ENCODE measurements at places on chromosomes 2 and 18.

- no peak for DNase-seq
These were observed 756 bp upstream of the SLC35F5 start for GRCh38 chr2:113757138-113757657.

DNA sequence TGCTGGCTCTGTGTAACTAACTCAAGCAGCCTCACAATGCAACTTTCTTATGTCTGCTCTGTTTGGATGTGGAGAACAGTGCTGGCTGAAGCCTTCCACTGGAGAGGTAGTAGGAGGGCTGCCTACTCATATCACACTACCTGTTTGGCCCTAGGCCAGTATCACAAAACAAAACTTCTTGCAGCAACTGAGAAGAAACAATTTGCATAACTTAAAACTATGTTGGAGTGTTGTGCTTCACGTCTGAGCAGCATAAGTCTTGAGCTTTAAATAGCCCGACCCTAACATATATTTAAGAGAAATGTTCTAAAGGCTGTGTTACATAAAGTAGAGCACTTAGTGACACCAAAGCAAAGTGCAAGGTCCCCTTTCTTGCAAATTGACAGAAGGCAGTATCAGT is 204.9 kb upstream of the ACVR2A start:
- peak; percentile 16 for DNase-seq

DNA sequence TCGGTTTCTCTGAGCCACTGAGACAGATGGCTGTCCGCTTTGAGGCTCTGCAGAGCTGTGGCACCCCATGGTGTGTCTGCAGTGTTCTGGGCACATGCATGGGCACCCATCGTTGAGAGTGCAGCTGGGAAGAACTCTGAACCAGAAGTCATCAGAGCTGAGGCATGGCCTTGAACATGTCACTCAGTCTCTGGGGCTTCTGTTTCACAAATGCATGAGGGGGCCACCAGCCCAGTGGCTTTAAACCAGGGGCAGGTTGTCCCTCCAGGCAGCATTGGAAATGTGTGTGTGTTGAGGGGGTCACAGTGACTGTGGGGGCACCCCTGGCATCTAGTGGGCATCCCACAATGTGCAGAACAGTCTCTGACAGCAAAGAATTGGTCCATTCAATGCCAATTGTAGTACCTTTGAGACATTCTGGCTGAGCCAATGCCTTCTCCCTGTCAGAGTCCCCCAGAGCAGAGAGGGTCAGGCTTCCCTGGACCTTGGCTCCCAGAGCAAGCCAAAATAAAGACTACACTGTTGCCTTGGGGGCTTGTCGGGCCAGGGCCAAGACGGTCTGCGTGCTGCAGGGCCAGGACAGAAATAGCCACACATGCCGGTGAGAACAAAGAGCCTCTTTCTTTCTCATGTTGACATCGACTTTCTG is 9.3 kb upstream of the PSMD1 start:
- no peak for DNase-seq

DNA sequence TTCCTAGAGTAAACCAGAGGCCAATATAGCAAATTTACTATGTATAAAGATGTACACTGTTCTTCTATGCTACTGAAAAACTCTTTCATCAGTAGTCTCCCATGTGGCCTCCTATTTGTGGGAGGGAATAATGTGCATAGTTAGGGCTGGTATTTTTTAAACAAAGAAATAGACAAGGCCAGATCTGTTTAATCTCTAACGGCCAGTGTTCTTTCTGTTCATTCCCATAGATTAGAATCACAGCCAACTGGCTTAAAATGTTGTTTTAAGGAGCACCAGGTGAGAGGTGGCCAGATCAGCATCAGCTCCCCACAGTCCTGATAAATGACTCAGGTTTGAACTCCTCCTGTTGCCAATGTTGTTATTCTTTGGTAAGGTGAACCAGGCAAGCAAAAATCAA is 12.1 kb downstream of the LYPD6 start:
- DNase-seq: no peak

- DNase-seq: no peak
These were observed 303.5 kb upstream of the CELF4 start for GRCh38 chr18:37869051-37869450.

DNA sequence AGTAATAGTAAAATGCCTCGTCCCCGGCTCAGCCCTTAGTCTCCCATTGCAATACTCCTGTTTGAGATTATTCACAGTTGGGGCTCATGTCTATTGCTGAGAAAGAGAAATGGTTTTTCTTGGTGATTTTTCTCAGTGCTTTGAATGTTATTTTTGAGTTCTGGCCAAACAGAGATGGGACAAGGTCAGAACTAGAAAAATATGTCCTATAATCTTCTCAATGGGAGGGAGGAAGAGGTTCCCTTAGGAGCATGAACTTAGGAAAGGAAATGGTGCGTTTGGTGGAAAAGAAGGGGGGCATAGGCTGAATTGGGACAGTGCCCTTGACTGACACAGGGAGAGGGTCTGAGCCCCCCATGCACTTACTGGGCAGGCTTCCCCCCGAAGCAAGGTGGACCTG is 133.8 kb downstream of the AGAP1 start:
- DNase-seq: no peak

DNA sequence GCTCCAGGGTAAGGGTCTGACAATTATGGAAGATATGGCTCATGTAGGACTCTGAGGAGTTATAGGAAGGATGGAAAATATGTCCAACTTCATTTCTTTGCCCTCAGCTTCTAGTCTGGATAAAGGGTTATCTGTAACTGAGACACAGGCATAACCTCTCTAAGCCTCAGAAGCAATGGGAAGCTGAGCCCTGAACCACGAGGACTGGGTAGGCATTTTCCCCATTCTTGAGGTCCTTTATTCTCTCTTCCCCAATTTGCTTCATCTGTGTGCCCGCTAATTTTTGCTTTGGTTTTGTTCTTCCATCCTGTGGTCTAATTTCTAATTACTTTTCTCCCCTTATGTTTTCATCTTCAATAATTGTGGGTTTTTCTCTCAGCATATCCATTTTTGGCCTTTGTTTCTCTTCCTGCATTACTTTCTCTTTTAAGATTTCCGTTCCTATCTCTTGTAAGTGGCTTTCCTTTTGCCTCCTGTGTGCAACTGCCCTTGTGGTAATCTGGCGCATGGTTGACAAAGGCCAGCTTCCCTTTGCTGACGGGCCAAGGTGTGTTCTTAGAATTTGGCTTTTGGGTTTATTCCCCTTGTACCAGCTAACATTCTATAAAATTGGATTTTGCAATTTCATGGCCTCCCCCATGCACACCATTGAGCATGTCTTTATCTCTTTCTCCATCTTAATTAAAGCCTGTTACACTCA is 343.8 kb downstream of the TXNL1 start:
- no peak for DNase-seq

GRCh38 chr18:22174341-22175145 is 5.2 kb downstream of the GATA6 start:
- no peak for DNase-seq

DNA sequence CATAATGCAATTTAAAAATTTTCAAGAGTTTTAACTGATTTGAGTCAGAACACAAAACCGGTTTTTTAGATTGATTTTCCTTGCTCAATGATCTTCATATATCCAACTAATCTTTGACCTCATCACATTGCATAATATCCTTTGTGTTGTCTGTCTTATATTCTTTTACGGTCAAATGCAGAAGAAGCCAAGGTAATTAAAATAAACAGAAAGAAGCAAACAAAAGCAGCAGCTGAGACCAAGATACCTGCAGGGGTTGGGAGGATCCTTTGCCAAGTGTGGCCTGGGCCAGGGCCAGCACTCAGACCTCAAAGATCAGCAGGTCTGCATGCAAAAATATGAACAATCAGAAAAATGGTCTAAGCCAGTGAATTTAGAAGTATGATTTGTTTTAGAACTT is 428.9 kb upstream of the NETO1 start:
- no peak for DNase-seq

GRCh38 chr2:129876541-129876940 is 102.9 kb upstream of the RAB6C start:
- DNase-seq: no peak

GRCh38 chr18:3042379-3042778 is 29.4 kb upstream of the LPIN2 start:
- DNase-seq: no peak

DNA sequence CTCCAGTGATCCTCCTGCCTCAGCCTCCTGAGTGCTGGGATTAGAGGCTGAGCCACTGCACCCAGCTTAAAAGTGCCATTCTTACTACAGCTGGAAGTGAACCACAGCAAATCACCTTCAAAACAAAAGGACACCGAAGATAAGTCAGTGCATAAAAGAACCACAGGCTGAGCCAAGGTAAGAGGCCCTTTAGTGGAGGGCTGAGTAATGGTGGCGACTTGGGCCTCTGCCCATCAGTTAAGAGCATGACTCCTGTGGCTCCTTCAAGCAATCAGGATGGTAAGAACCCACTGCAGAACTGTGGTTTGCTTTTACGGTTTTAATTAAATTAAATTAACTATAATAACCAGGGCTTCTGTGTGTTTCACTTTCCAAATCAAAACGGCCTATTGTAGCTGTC is 75.1 kb downstream of the CTAGE1 start:
- DNase-seq: no peak

DNA sequence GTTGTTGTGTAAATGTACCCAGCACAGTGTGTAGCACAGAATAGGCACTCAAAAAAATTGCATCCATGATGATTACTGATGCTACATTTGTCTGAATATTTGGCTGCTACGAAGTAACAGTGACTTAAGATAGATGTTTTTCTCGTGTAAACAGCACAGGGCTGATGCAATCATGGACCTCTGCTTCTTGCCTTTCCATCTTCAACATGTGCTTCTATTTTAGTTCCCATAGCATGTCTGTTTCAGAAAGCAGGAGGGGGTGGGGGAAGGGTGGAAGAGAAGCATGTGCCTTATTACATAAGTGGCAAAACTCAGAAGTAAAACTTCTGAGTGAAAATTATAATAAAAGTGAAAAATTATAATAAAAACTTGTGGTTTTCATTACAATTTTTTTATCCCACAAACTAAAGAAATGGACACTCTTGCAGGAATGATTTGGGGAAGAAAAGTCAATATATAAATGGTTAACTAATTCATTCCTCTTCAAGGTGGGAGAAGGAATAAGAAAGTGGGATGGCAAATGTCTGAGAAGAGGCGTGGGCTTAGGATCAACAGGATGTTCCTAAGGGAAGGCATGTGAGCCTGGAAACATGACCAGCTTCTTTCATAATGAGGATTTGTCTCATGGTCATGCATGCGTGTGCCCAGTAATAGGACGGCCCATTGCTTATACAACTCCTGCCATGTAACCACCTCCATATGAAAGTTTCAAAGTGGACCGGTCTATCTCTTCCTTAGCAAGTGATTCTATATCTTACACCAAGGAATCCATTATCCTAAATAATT is 27.2 kb downstream of the CCBE1 start:
- DNase-seq: no peak

DNA sequence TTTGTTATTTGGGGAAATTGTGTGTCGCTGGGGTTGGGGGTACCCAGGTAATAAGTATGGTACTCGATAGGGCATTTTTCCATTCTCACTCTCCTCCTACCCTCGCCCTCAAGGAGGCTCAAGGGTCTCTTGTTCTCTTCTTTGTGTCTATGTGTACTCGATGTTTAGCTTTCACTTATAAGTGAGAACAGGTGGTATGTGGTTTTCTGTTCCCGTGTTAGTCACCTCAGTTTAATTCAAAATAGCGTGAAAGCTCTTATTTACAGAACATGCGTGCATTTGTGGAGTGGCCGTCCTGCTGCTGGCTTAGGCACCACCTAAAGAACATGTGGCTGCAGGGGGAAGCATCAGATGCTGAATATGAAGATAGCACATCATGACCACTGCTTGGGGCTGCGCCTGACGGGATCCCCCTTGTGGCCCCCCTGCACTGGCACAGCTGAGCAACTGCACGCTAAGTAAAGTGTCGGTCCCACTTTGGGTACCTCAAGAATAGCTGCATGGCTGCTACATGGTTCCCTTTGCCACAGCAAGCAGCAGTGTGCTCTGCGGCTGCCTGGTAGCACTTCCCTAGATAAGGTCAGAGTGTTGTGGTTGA is 569.0 kb downstream of the DCDC2C start:
- no peak for DNase-seq

GRCh38 chr2:29166242-29167039 is 51.2 kb downstream of the CLIP4 start:
- DNase-seq: no peak
